ENCODE measurements at places on chromosomes 12 and 14.

- no peak for DNase-seq
Observed at GRCh38 chr12:2535583-2536204, 259.1 kb upstream of the FKBP4 start.

- no peak for DNase-seq
Observed at GRCh38 chr14:92673601-92674150, 74.8 kb downstream of the LGMN start.

DNA sequence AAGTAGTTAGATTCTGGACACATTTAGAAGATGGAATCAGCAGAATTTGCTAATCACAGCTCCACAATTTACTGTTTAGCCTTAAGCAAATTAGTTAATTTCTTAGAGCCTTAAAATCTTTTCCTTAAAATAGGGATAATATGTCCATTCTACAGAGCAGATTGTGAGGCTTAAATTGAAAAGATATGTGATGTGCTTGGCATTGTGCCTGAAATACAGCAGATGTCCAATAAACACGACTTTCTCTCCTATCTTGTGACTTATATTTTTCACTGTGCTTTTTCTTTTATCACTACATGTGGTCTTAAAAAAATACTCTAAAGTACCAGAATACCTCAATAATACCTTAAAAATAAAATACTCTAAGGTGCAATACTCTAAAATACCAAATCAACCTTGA lies 30.6 kb downstream of the CCER1 start:
- no peak for DNase-seq

DNA sequence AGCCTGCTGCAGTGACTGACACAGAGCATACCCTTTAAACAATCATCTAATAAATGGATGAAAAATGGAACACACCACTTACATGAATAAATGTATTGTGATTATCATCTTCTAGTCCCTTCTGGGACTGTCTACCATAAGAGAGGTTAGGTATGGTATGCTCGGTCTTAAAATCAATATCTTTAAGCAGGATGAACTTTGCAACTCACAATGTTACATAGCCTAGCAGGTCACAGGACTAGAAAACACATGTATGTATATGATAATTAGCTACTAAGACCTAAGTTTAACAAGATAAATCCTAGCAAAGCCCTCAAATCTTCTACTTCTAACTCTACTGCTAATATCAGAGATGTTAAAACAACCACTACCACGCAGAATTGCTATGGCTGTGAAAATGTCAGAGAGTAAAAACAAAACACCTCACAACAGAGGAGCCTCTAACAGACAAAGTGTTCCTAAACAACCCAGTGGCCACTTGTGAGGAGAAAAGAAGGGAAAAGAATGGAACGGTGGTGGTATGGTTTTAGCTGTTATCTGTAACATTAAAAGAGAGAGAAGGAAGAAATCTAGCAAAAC lies 139.4 kb downstream of the STXBP6 start:
- DNase-seq = no peak

- no peak for DNase-seq
Observed at GRCh38 chr14:106023411-106023810, 497.0 kb downstream of the TMEM121 start.
